ENCODE measurements at places on chromosomes 16 and 17.

DNA sequence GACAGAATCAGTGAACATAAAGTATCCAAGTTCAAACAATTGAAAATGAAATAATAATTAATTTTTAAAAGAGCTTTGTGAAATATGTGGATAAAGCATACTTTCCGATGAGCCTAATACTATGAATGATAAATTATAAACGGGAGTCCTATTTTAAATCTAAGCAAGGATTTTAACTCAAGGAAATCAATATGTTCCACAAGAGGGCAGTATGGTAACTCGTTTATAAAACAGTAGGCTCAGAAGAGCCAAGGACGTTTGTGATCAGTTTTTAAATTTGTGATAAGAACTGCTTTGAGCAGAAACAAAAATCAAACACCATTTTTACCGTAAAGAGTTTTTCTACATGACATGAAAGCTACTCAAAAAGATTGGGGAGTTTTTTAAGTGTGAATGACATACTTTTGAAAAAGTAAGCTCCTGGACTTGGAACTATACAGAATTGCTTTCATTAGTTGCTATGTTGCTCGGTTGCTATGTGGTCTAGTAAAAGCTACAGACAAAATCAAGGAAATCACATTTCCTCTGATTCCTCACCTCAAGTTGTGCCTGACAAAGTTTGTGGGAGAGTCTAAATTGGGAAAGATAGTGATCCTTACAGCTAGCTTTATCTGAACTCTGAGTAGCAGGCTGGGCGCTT is 11.8 kb upstream of the TEKT1 start:
- peak; percentile 6 for DNase-seq

DNA sequence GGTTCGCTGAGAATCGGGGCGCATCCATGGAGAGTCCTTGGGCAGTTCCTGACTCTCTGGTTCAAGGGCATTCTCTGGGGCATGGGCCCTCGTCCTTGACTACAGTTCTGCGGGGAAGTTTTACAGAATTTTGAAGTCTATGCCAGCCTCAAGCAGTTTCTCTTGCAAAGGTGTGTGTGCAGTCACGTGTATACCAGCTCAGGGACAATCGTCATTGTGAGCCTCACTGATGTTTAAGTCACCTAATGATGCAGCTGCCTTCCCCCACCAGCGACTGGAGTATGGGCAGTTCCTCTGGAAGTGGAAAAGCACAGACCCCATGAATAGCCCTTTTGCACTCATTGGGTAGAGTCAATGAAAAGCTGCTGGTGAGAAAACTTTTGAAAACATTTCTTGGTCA is 1.3 kb downstream of the PLCG2 start:
- DNase-seq = no peak

GRCh38 chr16:11604783-11605563 is 18.3 kb upstream of the LITAF start:
- no peak for DNase-seq

GRCh38 chr16:2163211-2163881 is 7.8 kb downstream of the TRAF7 start:
- no peak for DNase-seq

DNA sequence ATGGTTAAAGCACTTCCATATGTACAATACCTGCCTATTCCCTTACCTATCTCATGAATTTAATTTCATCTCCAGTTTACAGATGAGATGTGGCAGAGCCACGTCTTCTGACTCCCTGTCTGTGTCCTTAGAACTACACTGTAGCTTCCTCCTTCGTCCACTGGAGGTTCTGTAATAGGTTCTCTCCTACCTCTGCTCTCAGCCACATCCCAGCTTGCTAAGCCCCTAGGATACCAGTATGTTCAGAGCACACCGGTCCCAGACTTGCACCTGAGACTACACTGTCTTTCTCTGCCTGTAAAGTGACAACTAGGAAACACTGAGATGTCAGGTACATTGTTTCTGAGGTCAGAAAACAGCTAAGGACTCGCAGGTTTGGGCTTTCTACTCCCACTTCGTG is 3.8 kb upstream of the RASL10B start:
- no peak for DNase-seq

DNA sequence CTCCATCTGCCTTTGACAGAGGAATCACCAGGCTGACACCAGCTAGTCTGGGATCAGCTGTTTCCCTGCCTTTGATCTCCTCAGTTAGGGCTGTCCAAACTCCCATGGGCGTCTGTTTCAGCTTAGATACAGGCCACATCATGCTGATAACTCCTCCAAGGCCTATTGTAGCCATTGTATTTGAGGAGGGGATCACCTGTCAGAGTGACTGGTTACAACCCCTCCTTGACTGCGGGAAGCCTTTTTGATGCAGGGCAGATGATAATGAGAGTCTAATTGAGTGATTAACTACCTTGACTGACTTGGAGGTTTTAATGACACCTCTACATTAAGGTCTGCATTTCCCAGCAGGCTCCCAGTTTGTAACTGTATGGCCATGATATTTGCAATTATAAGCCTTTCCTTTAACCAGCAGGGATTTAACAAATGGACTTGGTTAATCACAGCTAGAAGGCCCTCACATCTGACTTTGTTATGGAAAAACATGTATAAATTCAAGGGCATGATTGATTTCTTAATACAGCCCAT is 863.5 kb downstream of the KCNJ2 start:
- no peak for DNase-seq

GRCh38 chr17:71460943-71461342 is 659.9 kb upstream of the SOX9 start:
- peak; percentile 39 for DNase-seq

DNA sequence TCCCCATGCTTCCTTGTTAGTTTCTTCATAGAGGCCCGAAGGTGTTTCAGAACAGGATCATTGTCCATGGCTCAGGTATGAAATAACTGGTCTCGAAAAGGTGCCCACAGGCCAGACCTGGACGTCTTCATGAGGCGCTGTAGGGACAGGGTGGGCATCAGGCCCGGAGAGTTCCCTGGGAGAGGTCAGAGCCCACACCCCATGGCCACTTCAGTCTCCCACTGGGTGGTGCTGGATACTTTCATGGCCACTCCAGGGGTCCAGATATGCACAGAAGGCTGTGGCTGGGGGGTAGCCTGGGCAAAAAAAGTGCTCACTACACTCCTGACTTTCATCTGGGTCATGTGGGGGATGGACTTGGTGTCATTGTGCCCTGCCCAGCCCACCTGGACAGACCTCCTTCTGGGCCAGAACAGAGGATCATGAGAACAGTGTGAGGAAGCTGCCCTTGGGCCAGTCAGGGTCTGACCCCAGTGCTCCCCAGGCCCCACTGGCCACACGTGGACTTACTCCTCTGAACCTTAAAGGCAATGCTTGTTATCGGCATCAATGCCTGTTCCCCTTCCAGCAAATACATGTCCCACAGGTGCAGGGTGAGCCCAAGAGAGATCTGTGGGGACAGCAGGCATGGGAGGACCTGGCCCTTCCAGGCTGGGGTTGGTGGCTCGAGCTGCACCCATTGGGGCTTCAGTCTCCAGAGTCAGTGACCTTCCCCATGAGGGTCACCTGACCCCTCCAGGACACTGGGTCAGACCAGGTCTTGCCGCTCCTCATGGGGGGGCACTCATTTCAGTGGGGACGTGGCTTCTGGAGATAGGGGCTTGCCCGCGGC is 36.9 kb downstream of the LGALS9 start:
- no peak for DNase-seq

DNA sequence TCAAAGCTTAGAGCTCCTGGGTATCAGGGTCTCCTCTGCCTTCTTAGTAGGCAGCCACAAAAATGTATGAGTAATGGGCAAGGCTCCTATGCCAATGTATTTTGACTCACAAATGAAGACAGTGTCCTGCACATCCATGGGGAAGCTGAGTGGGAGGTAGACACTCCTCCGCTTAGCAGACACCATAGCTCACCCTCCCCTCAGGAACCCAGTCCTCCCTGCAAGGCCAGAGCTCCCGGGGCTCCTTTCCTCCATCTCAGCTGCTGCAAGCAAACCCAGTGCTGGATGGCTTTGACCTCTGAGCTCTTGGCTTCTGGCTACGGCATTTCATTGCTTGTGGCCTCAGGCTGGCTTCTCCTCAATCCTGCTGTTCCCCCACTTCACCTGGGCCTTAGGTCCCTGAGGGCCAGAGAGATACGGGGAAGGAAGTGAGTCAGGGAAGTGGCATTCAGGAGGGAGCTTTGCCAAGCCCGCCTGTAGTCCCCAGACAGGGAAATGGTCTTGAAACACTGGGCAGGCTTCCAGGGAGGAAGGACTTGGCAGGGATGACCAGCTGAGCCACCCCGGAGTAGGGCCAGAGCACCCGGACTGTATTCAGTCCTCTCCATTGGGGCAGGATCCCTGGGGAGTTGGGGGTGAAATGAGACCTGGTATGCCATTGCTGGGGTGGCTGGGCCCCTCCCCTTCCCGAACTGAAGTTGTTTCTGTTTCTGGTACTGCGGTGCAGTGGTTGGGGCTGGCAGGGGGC is 4.5 kb downstream of the ABCC3 start:
- peak; percentile 99 for DNase-seq

- no peak for DNase-seq
Measured at GRCh38 chr16:84498223-84498610, 6.2 kb downstream of the MEAK7 start.

GRCh38 chr17:74343121-74343520 is 17.1 kb downstream of the KIF19 start:
- DNase-seq = no peak

DNA sequence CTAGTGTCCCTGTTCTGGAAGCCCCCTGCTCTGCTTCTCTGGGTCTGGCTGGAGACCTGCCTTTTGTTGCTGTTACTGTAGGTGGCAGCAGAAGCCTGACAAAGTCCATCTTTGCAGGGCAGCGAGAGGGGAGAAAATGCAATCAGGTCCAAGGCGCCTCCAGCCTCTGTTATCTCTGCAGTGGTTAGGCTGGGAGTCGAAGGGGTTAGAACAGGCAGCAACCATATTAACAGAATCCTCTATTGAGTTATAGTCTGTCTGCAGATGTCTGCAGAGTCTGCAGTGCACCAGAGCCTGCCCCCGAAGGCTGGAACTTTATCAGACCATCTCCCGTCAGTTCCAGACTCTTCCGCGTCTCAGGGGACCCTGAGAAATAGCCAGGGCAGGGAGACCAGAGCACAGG is 404.9 kb upstream of the EEF2KMT start:
- DNase-seq = peak; percentile 31

GRCh38 chr17:57941384-57942370 is 13.5 kb downstream of the CUEDC1 start:
- DNase-seq = no peak

DNA sequence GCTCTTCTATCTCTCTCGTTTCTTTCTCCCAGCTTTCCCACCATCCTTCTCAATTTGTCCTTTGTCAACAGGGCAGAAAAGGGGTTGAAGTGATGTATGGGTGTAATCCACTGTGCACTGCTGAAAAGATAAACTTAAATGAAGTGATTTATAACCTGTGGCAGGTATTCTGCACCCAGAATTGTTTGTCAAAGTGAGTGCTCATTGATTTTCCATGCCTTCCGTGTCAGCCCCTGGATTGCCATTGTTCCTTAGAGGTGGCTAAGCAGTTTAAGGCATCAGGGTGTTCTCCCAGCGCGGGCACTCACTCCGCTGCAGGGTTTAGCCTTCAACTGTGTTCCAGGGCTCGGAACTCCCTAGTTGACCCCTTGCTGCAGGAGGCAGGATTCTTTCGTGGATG is 82.9 kb downstream of the PITPNC1 start:
- no peak for DNase-seq

GRCh38 chr17:10733666-10734065 is 3.8 kb upstream of the TMEM220 start:
- no peak for DNase-seq

- no peak for DNase-seq
Measured at GRCh38 chr16:30585022-30585399, 486 bp downstream of the ZNF785 start.

- no peak for DNase-seq
Measured at GRCh38 chr16:74466872-74467271, 45.6 kb upstream of the CLEC18B start.

- DNase-seq = no peak
Measured at GRCh38 chr17:49964303-49964768, 4.7 kb upstream of the DLX4 start.

DNA sequence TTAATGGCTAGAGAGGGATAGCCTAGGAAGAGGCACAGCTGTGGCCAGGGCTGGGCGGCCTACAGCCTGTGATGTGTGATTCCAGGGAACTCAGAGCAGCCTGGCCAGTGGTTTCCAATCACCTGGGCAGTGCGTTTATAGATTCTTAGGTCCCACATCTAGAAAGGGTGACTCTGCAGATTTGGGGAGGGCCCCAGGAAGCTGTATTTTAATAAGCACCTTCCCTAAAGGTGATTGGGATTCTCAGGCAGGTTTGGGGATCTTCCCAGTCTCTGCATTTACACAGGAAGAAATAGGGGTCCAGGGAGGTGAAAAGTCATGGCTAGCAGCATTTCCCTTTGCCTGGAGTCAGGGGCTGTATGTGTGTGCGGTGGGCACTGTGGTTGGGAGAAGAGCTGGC is 9.5 kb downstream of the SPNS2 start:
- no peak for DNase-seq

DNA sequence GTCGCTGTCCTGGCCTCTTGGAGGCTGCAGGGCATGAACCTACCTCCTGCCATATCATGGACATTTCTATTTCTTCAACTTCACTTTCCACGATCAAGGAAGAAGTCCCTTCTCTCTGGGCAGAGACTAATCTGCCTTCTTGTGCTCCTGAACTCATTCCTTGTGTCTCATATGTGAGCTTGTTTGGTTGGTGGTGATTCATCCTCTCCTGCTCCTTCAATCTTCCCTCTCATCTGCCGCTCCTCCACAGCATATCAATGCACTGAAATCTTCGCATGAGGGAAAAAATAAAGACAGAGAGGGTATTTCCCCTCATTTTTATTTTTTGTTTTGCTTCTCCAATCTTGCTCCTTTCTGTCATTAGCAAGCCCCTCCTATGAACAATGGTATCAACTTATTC is 571.7 kb upstream of the GOT2 start:
- no peak for DNase-seq

DNA sequence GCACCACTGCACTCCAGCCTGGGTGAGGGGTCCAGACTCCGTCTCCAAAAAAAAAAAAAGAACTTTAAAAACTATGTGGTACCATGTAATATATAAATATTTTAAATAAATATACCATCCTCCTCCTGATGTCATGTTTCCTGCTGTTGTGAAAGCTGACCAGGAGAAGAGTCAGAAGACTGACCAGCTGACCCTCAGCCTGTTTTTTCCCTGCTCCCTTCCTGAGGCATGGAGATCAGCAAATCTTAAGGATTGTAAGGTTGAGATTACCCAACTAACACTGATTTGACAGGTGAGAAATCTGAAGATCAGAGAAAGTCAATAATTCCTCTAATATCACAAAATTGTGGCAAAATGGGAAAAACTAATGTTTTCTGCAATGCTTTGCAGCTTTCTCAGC is 18.1 kb downstream of the NCOR1 start:
- DNase-seq = no peak

- DNase-seq = peak; percentile 5
Measured at GRCh38 chr16:74503412-74503811, 82.1 kb upstream of the CLEC18B start.

GRCh38 chr17:68910789-68911431 is 44.3 kb downstream of the ABCA8 start:
- DNase-seq = no peak

- DNase-seq = no peak
Measured at GRCh38 chr17:78490156-78490555, 87.0 kb downstream of the DNAH17 start.

- DNase-seq = no peak
Measured at GRCh38 chr16:31109622-31110021, 1.4 kb downstream of the BCKDK start.

GRCh38 chr17:33324736-33325135 is 31.6 kb upstream of the ASIC2 start:
- DNase-seq = no peak

- DNase-seq = no peak
Measured at GRCh38 chr17:14057591-14057990, 11.7 kb upstream of the COX10 start.

All from kidney glomerular epithelial cell (primary cell).